ENCODE measurements at places on chromosomes 5 and 9. TPM values are rescaled to one million over a fixed set of nuclear protein-coding genes. Genes with fewer than 3 reads are reported as not detected.
A peak's percentile ranks its signal among the peaks of the same experiment; 100 is the strongest.

The DIAPH1 gene
- 42.5 TPM for total RNA-seq

The CCDC171 gene
- total RNA-seq, result 1.7 TPM

The PCDHA10 gene
- 0.07 TPM for total RNA-seq

The ADAMTS2 gene
- 13.5 TPM for total RNA-seq

The CPLANE1 gene
- total RNA-seq, result 11.1 TPM

The C7 gene
- total RNA-seq, result 105 TPM

The TAF11L5 gene
- total RNA-seq, result not detected

The POU5F2 gene
- 0.30 TPM for total RNA-seq

DNA sequence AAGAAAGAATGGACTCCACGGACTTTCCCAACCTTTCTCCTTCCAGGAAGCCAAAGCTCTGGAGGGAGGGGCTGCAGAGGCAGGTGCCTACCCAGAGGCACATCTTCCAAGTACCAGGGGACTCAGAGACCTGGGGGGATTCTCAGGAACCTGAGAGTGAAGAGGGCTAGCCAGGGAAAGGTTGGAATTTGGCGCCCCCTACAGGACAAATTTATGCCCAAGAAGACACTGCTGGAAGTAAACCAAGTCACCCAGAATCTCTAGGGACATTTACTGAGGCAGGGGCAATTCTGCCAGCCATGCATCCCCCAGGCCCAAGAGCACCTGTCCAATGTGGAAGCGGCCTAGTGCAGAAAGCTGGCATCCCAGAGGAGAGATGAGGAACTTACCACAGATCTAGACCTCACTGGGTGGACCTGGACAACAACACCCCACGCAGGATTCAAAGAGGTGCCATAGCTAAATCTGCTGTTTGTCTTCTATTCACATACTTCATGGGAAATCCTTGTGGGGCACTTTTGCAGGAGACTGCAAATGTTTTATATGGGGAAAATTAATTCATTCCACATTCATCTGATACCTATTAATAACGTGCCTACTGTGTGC lies 25.9 kb upstream of the IDNK start:
- DNase-seq, result peak; percentile 32

- DNase-seq, result no peak
Observed at GRCh38 chr9:34158362-34158869, 20.4 kb upstream of the UBAP1 start.

DNA sequence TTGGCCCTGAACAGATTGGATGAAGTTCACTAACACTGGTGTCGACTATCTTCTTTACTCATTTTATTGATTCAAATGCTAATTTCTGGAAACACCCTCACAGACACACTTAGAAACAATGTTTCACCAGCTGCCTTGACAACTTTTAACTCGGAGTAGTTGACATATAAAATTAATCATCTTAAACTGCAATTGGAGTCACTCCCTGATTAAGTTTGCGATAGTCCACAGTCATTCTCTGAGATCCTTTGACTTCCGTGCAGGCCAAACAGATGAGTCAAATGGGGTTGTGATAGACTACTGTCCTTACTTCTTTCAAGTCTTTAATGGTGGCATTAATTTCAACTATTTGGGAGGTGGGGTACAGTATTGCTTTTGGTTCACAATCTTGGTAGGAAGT lies 114.4 kb upstream of the PCSK1 start:
- no peak for DNase-seq

GRCh38 chr5:159548517-159548916 lies 218.2 kb upstream of the IL12B start:
- no peak for DNase-seq

- DNase-seq, result no peak
Observed at GRCh38 chr9:119522381-119522780, 153.1 kb upstream of the BRINP1 start.

- DNase-seq, result no peak
Observed at GRCh38 chr5:138350563-138350890, 2.0 kb upstream of the KDM3B start.

GRCh38 chr9:131690941-131691573 lies 48.8 kb downstream of the RAPGEF1 start:
- no peak for DNase-seq

DNA sequence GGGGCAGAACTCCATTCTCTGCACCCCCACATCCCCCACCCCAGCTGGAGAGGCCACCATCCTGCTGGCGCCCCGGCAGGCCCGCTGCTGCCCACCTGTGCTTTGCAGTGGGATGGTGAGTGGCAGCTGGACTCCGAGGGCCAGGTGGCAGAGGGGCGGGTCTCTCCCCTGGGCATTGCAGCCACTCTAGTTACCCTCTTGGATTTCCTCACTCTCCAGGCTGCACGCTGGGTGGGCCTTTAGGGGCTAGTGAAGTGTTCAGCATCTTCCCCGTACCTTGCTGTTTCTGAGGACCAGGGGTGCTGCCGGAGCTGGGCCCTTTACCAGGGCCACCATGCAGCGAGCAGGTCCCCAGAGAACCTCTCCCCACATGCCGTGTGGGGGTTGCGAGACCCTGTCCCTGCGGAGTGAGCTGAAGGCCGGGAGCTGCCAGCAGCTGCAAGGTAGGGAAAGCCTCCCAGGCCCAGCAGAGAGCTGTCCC lies 88.4 kb upstream of the SH3PXD2B start:
- DNase-seq, result no peak

- no peak for DNase-seq
Observed at GRCh38 chr9:71897577-71897976, 13.4 kb downstream of the ABHD17B start.

DNA sequence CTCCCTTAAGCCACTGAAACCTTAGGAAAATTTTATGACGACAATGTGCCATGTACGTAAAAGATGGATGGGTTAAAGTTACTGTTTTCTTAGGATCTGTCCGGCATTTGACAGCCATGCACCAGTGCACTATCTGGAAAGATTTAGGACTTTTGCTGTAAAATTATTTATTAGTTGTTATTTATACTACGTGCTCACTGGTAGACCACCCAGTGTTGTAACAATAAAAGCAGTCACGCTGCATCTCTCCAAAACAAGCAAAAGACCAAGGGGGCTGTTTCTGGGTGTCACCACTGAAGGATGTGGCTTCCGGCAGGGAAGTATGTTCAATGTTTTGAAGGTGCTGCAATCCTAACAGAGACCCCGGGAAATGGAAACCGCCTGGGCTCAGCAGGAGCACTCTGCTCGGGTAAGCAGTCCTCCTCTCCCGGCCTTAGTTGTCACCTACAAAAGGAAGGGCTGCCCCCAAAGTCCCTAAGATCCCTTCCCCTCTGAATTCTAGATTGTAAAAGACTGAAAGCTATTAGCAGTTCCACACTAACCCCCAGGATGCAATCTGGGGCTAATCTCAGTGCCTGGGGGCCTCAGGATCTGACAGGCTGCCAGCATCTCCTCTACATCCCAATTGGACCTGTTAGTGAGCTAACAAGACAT lies 38.6 kb downstream of the SAXO1 start:
- no peak for DNase-seq

GRCh38 chr9:115340314-115340713 lies 222.4 kb upstream of the TNC start:
- no peak for DNase-seq

- no peak for DNase-seq
Observed at GRCh38 chr5:102818345-102818744, 63.2 kb downstream of the PAM start.

DNA sequence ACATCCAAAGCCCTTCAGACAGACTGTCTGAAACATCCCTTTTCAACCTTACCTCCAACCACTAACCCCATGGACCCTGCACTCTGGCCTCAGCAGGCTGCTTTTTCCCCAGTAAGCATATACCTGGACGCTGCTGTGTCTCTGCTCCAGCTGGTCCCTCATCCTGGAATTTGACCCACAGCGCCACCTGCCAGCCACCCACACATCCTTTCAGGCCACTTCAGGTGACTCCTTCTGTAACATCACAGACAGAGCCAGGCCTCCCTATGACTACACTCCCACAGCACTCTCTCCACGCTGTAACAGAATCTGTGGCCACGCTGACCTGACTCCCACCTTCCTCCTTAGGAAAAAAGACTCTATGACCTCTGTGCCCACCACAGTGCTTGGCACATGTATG lies 3.4 kb downstream of the MGAT1 start:
- no peak for DNase-seq

DNA sequence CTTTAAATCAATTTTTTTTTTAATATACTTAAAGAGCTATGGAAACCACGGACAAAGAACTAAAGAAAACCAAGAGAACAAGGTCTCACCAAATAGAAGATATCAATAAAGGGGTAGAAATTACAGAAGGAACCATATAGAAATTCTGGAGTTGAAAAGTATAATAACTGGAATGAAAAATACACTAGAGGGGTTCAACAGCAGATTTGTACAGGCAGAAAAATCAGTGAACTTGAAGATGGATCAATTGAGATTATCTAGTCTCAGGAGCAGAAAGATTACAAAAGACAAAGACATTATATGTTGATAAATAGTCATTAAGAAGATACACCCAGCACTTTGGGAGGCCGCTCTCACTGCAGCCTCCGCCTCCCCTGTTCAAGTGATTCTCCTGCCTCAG lies 56.1 kb downstream of the GAPVD1 start:
- no peak for DNase-seq

- DNase-seq, result no peak
Observed at GRCh38 chr9:35892051-35892450, 14.0 kb upstream of the HRCT1 start.

- DNase-seq, result peak; percentile 82
Observed at GRCh38 chr5:399296-400281, 43.4 kb upstream of the EXOC3 start.
